ENCODE measurements at places on chromosomes 4 and X.

DNA sequence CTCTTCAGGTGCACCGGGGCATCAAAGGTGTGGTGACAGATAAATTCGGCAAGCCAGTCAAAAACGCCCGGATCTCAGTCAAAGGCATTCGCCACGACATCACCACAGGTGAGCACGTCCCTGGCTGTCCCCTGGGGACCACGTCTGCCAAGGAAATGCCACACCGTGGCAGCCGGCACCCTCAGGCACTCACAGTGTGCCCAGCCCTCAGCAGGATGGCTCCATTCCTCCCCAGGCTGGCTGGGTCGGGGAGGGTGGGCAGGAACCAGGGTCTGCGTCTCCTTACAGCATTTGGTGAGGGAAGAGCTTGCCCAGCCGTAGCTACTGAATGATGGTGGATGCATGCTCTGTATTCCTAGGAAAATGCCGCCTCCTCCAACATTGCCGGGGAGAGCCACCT, 25.9 kb downstream of the CPZ start:
- no peak overlapping the region for H3K27ac ChIP-seq
- no peaks in the 10 kb centered on the region for H3K4me1 ChIP-seq
- no peaks in the 10 kb centered on the region for H3K27me3 ChIP-seq

GRCh38 chrX:45198301-45198700, 2.4 kb downstream of the DIPK2B start:
- no peaks in the 10 kb centered on the region for H3K27me3 ChIP-seq
- no peaks in the 10 kb centered on the region for H3K36me3 ChIP-seq
- H3K27ac ChIP-seq = no peak overlapping the region
- no peak for DNase-seq
- H3K4me1 ChIP-seq = no peaks in the 10 kb centered on the region

DNA sequence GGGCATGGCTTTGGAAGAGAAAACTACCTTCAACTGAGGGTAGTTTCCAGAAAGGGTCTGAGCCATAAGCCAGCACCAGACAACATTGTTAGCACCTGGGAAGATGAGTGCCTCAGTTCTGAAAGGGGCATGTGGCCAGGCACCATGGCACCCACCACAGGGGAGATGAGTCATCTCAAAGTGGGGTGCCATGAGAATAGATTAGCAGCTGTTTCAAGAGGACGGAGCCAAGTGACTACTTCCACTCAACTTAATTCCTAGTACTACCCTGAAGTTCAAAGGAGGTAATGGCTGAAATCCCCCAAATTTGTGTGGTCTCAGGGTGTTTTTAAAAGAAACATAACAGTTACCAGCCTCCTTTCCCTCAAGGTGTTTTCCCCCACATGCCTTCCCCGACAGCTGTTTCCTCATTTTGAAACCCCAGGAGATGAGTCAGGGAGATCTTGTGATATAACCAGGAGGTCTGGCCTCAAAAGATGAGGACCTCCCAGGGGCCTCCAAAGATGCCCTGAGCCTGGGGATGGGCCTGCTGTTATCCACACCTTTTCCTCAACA, 27.8 kb upstream of the FTHL17 start:
- no peak overlapping the region for H3K4me3 ChIP-seq
- no peaks in the 10 kb centered on the region for H3K36me3 ChIP-seq
- no peaks in the 10 kb centered on the region for H3K27me3 ChIP-seq
- peak; percentile 2 for DNase-seq
- H3K27ac ChIP-seq = no peak overlapping the region

GRCh38 chrX:40298572-40299479, 201.1 kb upstream of the BCOR start:
- no peaks in the 10 kb centered on the region for H3K36me3 ChIP-seq
- peak; percentile 75 for DNase-seq
- H3K4me3 ChIP-seq = no peak overlapping the region
- H3K27me3 ChIP-seq = no peaks in the 10 kb centered on the region
- H3K4me1 ChIP-seq = no peaks in the 10 kb centered on the region

DNA sequence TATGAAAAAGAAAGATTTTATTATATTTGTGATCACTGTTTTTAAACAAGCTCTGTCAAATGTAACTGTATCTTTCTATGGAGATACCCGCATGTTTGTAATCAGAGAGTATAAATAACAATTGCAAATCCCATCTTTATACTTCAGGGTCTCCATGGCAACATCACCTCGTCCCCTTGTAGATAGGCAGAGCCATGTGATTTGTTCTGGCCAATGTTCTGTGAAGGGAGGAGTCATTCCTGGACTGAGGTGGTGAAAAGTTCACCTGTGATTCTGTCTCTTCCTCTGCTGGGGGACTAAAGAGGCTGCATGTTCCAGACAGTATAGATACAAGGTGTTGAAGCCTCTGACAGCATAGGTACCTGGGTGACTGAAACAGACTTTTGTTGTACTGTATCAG, 45.6 kb upstream of the MED14 start:
- DNase-seq = no peak
- no peaks in the 10 kb centered on the region for H3K4me1 ChIP-seq
- H3K36me3 ChIP-seq = no peaks in the 10 kb centered on the region
- H3K27ac ChIP-seq = no peak overlapping the region

DNA sequence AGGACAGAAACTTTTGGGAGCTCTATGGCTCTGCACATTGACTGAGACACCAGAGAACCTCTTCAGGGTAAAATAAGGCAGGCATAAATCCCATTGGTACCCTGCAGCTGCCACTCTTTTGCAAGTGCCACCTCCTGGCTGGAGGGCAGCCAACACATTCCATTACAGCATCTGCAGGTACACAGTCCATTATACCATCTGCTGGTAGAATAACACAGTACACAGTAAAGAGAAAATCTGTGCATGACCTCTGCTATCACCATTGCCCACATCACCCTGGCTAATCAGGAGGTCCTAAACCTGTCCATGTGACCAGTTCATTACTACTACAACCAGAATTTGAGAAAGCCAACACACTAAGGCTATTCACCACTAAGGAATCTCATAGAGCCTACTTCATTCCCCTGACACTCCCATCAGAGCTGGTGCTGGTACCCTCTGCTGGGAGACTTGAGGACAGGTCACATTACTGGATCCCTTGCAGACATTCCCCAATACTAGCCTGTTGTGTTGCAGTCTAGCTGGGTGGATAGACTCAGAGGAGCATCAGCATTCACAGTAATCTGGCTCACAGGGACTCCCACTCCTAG, 176.2 kb upstream of the TACR3 start:
- no peaks in the 10 kb centered on the region for H3K27me3 ChIP-seq
- H3K36me3 ChIP-seq = no peaks in the 10 kb centered on the region
- no peak overlapping the region for H3K27ac ChIP-seq
- no peak for DNase-seq
- no peaks in the 10 kb centered on the region for H3K4me1 ChIP-seq

DNA sequence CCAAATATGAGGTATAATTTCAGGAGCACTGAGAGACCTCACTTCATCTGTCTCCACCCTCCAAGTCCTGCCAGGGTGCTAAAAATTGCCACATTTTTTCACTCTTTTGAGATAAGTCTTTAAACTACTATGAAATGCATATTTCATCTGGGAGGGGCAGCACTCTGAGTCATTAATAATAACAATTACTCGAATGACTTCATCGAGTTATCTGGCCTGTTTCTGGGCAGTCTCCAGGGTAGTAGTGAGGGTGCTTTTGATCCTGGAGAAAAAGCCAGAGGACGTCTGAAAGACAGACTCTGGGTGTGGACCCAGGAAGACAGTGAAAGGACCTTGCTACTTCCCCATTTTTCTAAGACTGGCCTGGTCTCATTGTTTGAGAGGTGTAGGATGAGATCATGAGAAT, 42.3 kb upstream of the SRD5A3 start:
- H3K27me3 ChIP-seq = no peaks in the 10 kb centered on the region
- H3K27ac ChIP-seq = no peak overlapping the region
- no peaks in the 10 kb centered on the region for H3K4me1 ChIP-seq

- no peaks in the 10 kb centered on the region for H3K27me3 ChIP-seq
- H3K4me1 ChIP-seq = no peaks in the 10 kb centered on the region
- H3K4me3 ChIP-seq = peak within 1 kb of the TSS; percentile 14
- DNase-seq = peak; percentile 83
- no peaks in the 10 kb centered on the region for H3K36me3 ChIP-seq
- H3K27ac ChIP-seq = no peak within 1 kb of the TSS
Observed at GRCh38 chr4:2792711-2793585, at the start of gene SH3BP2. Gene SH3BP2 (plus strand): TSS chr4:2793085. CDS start chr4:2820618, 27,533 bp downstream.

- H3K27me3 ChIP-seq = no peaks in the 10 kb centered on the region
- DNase-seq = no peak
- no peak overlapping the region for H3K4me3 ChIP-seq
- H3K27ac ChIP-seq = no peak overlapping the region
- H3K4me1 ChIP-seq = no peaks in the 10 kb centered on the region
- H3K36me3 ChIP-seq = no peaks in the 10 kb centered on the region
Observed at GRCh38 chr4:118226311-118227010, 126.3 kb downstream of the PRSS12 start.

DNA sequence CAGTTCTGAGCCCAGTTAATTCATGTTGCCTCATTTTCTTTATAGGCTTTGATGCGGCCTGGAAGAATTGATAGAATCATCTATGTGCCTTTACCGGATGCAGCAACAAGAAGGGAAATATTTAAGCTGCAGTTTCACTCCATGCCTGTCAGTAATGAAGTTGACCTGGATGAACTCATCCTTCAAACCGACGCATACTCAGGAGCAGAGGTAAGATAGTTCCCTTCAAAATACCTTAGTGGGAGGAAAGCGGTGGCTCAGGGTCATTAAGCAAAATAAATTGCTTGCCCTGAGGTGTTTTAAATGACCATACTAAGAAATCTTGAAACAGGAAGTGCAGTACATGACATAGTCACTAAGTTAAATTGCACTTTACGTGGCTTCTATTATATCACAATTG, 140.6 kb upstream of the SPRY1 start:
- DNase-seq = no peak
- H3K4me3 ChIP-seq = no peak overlapping the region
- H3K36me3 ChIP-seq = no peaks in the 10 kb centered on the region
- no peak overlapping the region for H3K27ac ChIP-seq

Measured in mesendoderm (in vitro differentiated cells).